COLO829 (cell line): ENCODE measurements at places on chromosomes 4 and X.

GRCh38 chr4:90226734-90227133 lies 99.5 kb downstream of the CCSER1 start:
- DNase-seq = no peak

DNA sequence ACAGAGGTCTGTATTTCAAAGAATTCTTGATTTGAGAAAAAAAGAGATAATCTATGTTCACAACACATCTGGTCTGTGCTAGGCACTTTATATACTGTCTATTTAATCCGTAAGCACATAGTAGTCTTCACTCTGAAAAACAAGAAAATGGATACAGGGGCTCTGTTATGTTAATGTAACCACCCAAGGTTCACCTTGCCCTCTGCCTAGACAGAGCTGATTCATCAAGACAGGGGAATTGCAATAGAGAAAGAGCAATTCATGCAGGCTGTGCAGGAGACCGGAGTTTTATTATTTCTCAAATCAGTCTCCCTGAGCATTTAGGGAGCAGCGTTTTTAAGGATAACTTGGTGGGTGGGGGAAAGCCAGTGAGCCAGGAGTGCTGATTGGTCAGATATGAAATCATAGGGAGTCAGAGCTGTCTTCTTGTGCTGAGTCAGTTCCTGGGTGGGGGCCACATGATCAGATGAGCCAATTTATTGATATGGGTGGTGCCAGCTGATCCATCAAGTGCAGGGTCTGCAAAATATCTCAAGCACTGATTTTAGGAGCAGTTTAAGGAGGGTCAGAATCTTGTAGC lies 92.9 kb upstream of the TNIP3 start:
- no peak for DNase-seq

- no peak for DNase-seq
Observed at GRCh38 chr4:141534985-141535384, 101.4 kb upstream of the IL15 start.

DNA sequence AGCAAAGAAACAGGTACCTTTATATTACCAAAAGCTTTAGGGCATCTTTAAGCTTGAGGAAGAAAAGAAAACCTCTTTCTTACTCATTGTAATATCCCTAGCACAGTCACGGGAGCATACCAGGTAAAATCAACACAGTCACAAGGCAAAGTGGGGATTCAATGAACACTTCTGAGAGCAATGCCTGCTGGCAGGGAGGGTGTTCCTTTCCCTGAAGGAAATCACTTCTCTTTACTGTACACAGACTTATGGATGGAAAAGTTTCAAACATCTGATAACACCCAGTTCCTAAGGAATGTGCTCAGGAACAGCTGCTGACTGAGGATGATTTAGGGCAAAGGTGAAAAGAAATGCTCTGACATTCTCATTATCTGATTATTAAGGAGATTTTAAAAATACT lies 94.8 kb downstream of the MAML3 start:
- DNase-seq = no peak

DNA sequence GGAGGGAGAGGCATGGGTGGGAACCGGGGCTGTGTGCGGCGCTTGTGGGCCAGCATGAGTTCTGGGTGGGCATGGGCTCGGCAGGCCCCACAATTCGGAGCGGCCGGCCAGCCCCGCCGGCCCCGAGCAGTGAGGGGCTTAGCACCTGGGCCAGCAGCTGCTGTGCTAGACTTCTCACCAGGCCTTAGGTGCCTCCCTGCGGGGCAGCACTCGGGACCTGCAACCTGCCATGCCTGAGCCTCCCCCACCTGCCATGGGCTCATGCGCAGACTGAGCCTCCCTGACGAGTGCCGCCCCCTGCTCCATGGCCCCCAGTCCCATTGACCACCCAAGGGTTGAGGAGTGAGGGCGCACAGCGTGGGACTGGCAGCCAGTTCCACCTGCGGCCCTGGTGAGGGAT lies 573.9 kb downstream of the TMA16 start:
- DNase-seq = no peak

DNA sequence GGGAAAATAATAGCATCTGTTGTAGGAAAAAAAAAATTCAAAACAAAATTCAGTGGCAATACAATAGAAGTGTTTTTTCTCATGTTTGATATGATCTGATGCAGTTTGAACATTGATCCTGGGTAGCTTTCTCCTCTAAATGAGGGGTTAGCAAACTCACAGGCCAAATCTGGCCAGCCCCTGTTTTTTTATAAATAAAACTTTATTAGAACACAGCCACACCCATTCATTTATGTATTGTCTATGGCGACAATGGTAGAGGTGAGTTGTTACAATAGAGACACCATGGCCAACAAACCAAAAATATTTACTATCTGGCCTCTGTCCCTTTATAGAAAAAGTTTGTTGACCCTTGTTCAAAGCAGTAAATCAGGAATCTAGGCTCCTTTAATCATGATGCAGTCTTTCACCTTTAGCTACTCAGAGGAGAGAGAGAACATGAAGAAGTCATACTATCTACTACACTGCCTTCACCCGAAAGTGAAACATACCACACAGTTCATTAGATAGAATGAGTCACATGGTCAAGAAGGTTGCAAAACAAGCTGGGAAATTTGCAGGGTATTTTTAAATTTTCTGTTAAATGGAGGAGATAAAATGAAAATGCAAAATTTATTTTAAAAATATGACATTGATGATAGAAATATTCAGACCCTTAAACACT lies 186.6 kb upstream of the MAOA start:
- no peak for DNase-seq

DNA sequence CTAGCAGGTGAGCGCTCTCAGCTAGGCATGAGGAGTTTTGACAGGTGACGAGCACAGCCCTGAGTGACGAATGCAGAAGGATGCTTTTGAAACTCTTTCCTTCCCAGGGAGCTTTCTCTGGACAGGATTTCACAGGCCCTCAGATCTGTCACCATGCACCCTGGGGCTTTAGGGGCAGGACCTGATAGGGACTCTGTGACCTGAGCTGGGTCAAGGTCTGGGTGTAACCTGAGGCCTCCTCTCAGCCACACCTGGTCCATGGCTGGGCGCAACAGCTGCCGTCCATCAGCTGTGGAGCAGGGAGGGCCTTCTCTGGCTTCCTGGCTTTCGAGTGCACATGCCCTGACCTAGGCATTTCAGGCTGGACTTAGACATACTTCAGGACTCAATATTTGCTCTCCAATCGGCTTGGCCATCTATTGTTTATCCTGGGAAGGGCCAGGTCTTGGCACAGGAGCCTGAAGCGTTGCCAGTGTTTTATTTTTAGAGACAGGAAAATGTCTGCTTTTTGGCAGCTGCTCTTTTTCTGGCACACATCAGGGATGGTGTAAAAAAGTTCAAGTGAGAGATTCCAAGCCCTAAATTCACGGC lies 56.4 kb downstream of the C4orf51 start:
- no peak for DNase-seq
